ENCODE measurements at places on chromosomes 16 and 17.

DNA sequence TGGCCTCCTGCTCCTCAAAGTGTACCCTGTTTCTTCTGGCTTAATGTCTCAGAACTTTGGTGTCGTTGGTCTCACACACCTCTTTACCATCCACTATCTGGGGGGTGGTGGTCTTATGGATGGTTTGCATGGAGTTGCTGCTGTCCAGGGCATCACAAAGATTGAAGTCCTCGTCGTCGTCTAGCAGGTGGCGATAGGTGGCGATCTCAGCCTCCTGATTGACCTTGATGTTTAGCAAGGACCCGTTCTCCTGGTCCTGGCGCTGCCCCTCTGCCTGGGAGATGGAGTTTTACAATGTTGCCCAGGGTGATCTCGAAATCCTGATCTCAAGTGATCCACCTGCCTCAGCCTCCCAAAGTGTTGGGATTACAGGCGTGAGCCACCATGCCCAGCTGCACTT lies 31.1 kb upstream of the HELZ start:
- peak; percentile 80 for DNase-seq

- DNase-seq, result no peak
Observed at GRCh38 chr16:13322336-13322735, 420.9 kb downstream of the SHISA9 start.

DNA sequence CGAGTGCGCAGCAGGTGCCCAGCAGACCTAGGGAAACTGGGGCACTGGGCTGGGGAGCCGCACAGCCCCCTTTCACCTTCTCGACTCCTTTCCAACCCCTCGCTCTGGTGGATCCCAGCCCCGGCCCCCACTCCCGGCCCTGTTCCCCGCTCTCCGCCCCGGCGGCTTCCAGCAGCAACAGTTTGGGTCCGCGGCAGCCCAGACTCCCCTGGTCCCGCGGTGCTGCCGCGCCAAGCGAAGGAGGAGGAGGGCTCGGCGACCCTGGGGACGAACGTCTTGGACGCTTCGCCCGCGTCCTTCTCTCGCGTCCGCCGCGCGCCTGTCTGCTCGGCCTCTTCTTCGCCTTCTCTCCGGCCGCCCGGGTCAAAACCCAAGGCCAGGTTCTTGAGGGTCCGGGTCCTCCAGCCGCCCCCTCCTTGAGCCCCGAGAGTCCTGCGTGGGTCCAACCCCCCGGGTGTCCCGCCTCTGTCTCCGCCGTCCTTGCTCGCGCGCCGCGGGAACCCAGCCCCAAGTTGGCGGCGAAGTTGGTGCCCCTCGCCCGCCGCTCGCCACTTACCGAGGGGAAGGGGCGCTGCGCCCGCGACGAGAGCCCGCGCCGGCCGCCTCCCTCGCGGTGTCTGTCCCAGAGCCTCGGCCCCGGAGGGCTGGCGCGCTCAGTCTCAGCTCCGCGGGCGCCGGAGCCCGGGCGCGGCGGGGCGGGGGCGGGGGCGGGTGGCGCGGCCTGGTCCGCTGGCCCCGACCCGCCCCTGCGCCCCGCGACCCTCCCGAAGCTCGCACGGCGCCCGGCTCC lies 1.4 kb upstream of the GRIN2C start:
- no peak for DNase-seq

DNA sequence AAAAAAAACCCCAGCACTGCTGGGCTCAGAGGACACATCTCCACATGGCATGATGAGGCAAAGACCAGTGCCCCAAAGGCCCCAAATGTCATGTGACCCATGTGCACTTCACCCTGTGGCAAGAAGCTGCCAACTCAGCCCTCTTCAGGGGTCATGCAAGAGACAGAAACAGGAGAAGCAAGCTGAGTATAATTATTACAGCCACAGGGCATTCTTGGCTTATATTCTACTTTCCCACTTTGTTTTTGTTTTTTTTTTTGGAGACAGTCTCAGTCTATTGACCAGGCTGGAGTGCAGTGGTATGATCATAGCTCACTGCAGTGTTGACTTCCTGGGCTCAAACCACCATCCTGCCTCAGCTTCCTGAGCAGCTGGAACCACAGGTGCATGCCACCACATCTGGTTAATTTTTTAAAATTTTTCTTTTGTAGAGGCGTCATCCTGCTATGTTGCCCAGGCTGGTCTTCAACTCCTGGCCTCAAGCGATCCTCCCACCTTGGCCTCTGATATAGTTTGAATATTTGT lies 32.7 kb upstream of the LITAF start:
- DNase-seq, result no peak

DNA sequence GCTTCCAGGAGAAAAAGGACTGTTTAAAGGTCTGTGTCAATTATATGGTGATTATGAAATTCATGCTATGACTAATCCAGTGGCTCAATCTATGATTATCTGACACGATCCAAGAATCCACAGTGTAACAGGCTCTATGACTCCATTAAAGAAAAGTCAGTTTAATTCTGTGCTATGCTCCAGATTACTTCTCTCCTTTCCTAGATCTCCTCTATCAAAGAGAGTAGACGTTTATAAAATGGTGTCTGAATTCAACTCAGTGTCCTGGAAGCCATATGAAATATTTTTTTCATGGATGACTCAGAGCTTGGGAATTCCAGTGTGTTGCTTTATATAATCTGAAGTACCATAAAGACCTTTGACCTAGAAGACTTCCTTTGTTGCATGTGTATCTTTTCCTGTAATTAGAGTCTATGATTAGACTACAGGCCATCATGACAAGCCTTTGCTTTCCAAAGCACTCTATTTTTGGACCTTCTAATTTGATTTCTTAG lies 27.0 kb upstream of the NF1 start:
- no peak for DNase-seq

GRCh38 chr16:12639044-12639443 lies 164.6 kb downstream of the CPPED1 start:
- DNase-seq, result no peak

GRCh38 chr17:77129568-77130301 lies 11.0 kb upstream of the SEC14L1 start:
- DNase-seq, result no peak

- DNase-seq, result no peak
Observed at GRCh38 chr17:50883850-50884438, 17.8 kb upstream of the TOB1 start.

DNA sequence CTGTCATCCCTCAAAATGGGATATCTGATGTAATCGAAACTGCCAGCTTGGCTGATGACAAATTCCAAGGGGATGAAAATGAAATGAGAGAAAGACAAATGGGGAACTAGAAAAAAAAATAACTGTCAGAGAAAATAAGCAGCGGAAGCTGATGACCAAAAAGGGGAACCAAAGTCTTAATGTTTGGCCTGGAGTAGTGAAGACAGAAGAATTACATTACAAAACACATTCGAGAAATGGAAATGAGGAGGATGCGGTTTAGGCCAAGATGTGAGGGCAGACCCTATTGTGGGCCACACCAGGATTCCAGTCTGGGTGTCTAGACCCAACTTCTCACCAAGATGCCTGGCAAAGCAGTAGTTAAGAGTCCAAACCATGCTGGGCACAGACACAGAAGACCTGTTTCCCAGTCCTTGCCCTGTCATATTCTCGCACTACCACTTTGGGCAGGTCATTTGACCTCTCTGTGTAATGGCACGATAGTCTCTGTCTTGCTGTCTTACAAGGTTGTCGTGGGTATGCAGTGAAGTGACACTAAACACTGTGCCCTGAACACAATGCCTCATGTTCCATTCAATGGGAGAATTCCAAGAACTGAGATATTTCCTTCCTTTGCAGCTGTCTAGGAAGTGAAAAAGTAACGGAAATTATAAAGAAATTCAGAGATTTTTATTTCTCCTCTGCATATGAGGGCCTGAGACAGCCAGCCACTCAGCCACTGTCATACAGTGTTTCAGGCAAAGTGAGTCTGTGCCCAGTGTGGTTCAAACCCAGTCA lies 12.3 kb upstream of the CCL2 start:
- DNase-seq, result no peak

DNA sequence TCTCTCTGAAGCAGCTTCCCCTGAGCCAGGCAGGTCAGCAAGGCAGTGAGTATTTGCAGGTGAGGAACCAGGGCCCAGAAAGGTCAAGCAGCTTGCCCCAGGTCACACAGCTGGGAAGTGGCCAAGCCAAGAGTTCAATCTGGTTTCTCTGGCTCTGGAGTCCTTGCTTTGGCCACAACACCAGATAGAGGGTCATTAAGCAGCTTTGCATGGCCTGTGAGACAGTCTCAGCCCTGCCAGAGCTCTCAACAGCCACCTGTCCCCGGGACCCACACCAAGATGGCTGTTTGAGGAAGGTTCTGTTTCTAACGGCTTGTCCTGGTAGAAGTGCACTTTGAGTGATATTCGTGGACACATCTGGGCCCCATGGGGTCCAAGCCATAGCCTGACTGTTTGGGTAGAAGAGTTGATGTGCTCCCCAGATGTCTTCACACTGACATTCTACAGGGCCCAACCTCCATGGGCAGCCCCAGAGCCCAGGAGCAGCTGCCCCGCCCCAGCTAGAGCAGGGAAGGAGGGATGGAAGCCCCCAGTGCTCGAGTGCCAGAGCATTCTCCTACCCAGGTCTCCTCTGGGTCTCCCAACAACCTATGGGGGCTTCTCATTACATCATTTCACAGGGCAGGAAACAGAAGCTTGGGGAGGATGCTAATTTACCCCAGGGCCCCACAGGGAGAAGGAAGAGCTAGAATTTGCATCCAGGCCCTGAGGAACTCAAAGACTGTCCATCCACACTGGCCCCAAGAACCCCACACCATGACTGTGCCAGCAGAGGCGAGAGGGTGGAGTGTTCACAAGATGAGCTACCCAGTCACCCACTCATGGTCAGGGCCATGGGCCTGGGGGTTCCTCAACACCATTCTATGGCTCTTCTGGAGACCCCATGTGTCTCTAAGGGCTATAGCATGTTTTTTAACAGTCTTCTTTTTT lies 107.3 kb upstream of the CDH5 start:
- no peak for DNase-seq

GRCh38 chr16:12350945-12351344 lies 374.4 kb downstream of the SNX29 start:
- peak; percentile 16 for DNase-seq
